Fibroblast of villous mesenchyme (primary cell): ENCODE measurements at places on chromosomes 12 and 14.
A peak's percentile ranks its signal among the peaks of the same experiment; 100 is the strongest.

- no peak for DNase-seq
These were observed 11.1 kb downstream of the SSH1 start for GRCh38 chr12:108846290-108846701.

DNA sequence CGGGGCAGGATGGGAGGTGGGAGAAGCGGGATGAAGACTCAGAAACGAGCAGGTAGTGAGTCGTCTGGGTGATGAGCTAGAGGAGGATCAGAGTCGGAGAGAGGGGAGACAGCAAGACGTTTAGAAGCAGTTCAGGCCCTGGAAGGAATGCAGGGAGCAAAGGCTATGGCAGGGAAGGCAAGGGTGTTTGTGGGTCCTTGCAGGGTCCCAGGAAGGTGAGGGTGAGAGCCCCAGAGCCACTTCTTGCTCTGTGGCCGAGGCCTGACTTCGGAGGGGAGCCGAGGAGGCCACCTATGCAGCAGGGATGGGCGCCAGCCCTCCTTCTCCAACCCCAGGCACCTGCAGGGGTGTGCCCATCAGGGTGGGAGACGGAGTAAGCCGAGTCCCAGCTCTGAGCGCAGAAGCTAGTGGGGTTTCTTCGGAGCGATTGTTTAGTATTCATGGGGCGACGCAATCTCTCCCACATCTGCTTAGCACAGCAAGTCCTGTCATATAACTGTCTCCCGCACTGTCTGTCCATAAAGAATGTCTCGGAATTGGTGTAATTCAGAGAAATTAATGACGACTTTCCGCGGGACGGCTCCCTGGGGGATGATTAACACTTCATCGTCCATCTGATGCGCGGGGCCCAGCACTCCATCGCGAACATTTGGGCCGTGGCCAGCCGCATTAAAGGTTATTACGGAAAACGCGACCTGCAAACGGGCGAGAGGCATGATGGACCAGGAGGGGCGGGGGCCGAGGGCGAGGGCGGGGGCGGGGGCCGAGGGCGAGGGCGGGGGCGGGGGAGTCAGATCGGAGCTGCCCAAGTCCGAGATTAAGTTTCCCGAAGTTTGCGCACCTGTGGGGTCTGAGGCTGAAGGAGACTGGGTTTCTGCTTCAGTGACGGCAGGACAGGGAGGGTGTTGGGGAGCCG, 12.2 kb upstream of the CALCOCO1 start:
- peak; percentile 34 for DNase-seq

- no peak for DNase-seq
These were observed 376.0 kb downstream of the C12orf75 start for GRCh38 chr12:105706321-105706972.

GRCh38 chr14:104278214-104278534, 139.8 kb downstream of the KIF26A start:
- DNase-seq, result no peak

- DNase-seq, result no peak
These were observed 17.2 kb upstream of the SLC35F4 start for GRCh38 chr14:57883061-57883460.

DNA sequence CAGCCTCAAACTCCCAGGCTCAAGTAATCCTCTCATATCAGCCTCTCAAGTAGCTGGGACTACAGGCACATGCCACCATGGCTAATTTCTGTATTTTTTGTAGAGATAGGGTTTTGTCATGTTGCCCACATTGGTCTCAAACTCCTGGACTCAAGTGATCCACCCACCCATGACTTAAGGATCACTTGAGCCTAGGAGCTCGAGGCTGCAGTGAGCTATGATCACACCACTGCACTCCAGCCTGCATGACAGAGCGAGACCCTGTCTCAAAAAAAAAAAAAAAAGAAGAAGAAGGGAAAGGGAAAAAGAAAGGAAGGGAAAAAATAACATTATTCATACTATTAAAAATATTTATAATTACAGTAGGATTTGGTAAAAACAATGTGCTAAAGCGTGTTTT, 19.2 kb downstream of the EPS8 start:
- DNase-seq, result no peak

DNA sequence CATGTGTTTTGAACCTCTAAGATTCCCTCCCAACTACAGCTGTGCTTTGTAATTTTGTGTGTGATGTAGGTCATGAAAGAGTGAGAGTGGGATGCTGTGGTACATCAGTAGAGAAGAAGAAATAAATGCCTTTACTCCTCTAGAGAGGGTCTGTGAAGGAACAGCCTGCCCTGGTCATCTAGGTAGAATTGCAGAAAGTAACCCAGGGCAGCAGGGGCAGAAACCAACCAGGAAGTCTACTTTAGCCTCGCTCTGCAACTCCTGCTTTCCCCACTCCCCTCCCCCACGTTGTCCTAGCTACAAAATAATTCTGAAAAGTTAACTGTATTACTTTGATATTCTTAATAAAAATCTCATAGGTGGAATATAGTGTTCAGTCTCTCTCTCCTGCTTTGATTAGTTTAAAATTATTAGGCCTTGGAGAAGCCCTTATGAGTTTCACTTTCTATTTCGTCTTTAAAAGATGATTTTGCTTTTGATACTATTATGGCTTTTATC, 7.5 kb downstream of the TBK1 start:
- DNase-seq, result peak; percentile 42

DNA sequence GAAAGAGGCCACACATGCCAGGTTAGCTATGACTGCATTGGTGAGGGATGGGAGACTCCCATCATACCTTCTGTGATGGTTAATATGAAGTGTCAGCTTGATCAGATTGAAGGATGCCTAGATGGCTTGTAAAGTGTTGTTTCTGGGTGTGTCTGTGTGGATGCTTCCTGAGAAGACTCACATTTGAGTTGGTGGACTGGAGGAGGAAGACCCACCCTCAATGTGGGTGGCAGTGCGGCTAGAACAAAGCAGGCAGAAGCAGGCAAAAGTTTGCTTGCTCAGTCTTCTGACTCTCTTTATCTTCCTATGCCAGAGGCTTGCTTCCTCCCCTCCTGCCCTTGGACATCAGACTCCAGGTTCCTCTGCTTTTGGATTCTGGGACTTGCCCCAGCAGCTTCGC, 88.2 kb downstream of the SSPN start:
- no peak for DNase-seq

DNA sequence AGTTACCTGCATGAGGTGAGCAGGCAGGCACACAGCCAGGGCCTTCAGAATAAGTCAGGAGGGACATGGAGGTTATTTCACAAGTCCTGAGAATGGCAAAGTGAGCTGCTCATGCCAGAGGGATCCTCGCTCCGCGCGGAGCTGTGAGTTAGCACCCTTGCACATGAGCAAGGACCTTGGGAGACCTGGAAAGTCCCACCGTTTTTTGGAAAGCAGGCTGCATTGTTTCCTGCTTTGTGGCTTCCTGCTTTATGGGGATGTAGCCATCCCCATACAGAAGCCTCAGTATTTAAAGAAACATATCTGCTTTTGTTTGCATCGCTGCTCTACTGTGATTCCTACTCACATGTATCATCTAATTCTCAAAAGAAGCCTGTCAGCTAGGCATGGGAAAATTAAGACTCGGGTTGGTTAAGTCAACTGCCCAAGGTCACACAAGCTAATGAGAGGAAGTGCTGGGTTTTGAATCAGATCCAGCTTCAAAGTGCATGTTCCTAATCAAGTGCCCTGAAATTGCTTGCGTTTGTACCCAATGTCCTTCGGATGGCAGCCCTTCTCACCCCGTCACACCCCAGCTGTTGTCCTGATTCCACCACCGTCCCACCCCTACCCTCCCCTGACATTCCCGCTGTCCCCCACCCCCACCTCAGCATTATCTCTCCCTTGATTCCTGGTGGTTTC, 106.2 kb downstream of the CRACR2A start:
- no peak for DNase-seq

DNA sequence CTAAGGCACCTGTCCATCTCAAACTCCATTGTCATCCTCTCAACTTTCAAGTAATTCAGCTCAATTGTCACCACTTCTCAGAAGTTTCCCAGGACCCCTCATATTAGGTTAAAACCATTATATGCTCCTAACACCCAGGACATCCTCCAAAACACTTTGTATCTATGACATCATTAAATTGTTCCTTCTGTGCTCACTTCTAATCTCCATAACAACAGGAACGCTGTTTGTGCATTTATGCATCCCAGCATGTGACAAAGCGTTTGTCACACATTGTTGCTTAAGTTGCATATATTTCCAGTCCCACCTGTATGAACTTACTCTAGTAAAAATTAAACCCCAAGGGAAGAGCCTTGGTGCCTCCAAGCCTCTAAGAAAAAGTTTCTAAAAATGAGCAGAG, 133.9 kb downstream of the TBX5 start:
- no peak for DNase-seq

DNA sequence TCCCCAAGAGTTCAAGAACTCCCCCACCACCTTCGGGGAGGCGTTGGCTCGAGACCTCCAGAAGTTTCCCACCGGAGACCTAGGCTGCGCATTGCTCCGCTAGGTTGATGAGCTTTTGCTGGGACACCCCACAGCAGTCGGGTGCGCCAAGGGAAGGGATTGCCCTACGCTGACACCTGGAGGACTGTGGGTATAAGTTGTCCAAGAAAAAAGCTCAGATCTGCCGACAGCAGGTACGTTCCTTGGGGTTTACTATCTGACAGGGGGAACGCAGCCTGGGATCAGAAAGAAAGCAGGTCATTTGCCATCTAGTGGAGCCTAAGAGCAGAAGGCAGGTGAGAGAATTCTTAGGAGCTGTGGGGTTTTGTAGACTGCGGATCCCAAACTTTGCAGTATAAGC, 98.8 kb downstream of the FRMD6 start:
- no peak for DNase-seq

DNA sequence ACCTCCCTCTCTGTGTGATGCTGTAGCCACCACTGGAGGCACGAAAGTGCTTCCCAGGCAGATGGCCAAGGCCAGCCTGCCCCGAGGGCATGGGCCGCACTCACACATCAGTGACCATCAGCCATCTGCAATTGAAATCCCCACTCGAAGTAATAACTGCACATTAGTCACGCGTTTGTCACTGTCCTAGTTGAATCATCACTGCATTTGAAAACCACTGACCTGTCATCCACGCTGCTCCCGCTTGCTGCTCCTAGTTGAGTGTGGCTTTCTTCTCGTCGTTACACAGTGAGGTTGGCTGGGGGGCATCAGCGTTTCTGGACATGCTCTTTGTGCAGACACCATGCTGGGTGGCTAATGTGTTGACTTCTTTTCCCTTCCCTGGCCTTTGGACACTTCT, 176.1 kb downstream of the ADGRD1 start:
- DNase-seq, result no peak

DNA sequence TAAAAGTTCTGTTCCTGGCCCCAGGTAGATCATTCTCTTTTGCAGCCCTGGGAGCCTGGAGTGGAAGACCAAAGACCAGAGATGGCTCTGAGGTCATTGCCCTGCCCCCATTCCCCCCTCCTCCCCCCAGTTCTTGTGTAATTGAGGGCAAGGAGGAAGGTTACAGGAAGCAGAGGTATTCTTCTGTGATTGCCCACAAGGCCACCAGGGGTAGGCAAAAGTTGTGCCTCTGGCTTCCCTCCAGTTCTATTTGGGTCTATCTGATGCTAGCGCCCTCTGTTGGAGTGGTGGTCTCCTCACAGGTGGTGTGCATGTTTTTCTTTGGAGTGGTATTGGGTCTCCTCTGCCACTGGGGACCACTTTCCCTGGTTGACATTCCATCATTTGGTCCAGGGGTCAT, 41.2 kb upstream of the CRY1 start:
- no peak for DNase-seq

- no peak for DNase-seq
These were observed 17.0 kb downstream of the ERC1 start for GRCh38 chr12:1007994-1008393.

GRCh38 chr12:83865431-83865830, 1047.2 kb downstream of the SLC6A15 start:
- no peak for DNase-seq

DNA sequence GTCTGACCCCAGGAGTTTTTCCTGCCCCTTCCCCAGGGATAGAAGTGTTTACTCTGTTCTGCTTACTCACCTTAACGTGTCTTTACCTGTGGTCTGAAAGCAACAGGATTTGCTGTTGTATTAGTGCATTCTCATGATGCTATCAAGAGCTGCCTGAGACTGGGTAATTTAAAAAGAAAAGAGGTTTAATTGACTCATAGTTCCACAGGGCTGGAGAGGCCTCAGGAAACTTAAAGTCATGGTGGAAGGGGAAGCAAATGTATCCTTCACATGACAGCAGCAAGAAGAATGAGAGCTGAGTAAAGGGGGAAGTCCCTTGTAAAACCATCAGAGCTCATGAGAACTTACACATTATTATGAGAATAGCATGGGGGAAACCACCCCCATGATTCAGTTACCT, 240.4 kb downstream of the SNAPC1 start:
- DNase-seq, result peak; percentile 25

DNA sequence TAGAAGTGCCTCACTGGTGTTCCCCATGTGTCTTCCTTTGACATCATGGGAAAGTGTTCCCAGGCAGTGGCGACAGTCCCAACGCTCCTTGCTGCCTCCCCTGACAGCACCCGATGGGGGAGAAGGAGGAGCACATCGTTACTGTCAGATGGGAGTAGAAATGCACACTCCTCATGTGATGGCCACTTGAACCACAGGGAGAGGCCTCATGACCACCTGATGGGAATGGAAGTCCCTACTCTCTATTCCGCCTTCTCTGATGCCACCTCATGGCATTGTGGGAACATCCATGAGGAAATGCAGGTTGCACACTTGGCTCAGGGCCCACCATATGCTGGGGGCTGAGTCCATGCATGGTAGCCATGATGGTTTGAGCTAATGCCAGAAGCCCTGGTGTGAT, 14.3 kb upstream of the CORO1C start:
- no peak for DNase-seq

DNA sequence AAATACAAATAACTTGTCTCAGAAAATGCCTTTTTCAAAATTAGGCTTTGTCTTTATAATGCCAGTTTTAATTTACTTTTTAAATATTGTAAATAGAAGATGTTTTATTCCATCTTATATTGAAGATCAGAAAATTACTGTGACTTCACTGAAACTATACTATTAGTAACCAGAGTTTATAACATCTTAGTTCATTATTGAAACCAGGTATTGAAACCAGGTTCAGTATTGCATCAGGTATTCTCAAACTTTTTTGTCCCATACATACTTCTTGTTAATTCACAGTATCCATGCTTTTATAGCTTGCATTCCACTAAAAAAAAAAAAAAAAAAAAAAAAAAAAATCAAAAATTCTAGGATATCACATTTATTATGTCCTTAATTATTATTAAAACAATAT, 227.5 kb downstream of the GXYLT1 start:
- no peak for DNase-seq

- DNase-seq, result no peak
These were observed 120.4 kb downstream of the ADCK1 start for GRCh38 chr14:77920312-77920711.

- DNase-seq, result no peak
These were observed 496 bp downstream of the PPP2R5C start for GRCh38 chr14:101761881-101762529.

- DNase-seq, result peak; percentile 26
These were observed 17.8 kb upstream of the GAS2L3 start for GRCh38 chr12:100555722-100556121.

- DNase-seq, result no peak
These were observed 28.9 kb upstream of the PPM1A start for GRCh38 chr14:60220084-60220483.

GRCh38 chr12:91179966-91180561, 2.6 kb downstream of the DCN start:
- DNase-seq, result no peak
